RKO (cell line): ENCODE measurements at places on chromosomes 2 and 18.
A peak's percentile ranks its signal among the peaks of the same experiment; 100 is the strongest.

DNA sequence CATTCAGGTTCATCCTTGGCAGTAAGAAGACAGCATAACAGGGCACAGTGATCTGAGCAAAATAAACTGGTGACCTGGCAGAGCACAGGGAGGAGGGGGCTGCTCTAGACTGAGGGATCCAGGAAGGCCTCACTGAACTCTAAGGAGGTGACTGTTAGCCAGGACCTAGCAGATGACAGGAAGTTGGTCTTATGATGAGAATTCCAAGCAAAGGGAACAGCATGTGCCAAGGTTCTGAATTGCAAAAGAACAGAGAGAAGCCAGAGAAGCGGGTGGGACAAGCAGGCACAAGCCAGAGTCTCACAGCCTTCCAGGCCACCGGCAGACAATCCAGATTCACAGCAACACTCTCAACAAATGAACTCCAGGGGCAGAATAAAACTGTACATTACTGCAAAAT is 152.7 kb upstream of the PTPRM start:
- no peak for DNase-seq

- DNase-seq = no peak
Observed at GRCh38 chr2:66508484-66509071, 73.7 kb downstream of the MEIS1 start.

GRCh38 chr2:15299904-15300520 is 261.1 kb downstream of the NBAS start:
- no peak for DNase-seq

GRCh38 chr2:197500503-197501131 is 438 bp downstream of the HSPE1 start:
- peak; percentile 42 for DNase-seq

- peak; percentile 4 for DNase-seq
Observed at GRCh38 chr2:215403441-215404347, 32.2 kb downstream of the FN1 start.

- no peak for DNase-seq
Observed at GRCh38 chr2:23489471-23490322, 104.7 kb downstream of the KLHL29 start.

- no peak for DNase-seq
Observed at GRCh38 chr18:10134204-10134603, 220.4 kb downstream of the VAPA start.

- DNase-seq = peak; percentile 7
Observed at GRCh38 chr2:152347076-152347475, 12.1 kb downstream of the FMNL2 start.

DNA sequence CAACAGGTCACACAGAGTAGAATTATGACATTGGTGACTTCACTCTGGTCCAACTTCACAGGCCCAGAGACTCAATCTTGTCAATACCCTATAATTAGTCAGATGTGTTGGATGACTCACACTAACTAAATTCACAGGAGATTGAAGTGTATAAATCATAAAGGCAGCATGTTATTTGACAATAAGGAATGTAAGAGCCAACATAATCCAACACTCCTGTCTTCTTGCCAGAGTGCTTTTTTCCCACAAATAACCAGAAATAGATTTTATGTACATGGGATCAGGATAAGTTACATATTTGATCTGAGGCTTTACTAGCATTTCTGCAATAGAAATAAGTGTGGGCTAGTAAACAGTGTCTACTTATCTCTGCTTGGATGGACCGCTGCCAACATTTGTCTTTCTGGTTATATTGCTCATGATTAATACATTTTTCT is 42.2 kb upstream of the ZSWIM2 start:
- no peak for DNase-seq

DNA sequence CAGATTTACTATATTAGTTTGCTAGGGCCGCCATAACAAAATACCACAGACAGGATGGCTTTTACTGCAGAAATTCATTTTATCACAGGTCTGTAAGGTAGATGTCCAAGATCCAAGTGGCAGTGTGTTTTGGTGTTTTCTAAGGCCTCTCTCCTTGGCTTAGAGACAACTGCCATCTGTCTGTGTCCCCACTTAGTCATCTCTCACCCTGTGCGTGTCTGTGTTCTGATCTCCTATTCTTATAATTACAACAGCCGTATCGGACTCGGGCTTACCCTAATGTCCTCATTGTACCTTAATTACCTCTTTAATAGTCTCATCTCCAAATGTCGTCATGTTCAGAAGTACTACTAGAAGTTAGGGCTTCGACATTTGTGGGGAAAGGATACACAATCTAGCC is 362.3 kb upstream of the CDH19 start:
- no peak for DNase-seq

DNA sequence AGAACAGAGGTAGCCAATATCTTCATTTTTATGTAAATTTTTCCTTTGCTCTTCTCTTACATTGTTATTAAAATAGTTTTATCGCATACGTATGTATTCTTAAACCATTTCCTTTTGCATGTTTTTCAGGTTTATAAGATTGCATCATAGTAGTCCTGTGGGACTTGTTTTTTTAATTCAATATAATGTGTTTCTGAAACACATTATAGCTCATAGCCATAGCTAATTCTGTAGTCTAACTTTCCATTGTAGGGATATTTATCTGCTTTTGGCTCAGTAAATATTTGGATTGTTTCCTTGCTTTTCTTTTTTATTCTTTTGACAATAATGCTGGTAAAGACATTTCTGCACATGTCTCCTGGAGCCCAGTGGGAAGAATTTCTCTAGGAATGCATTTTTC is 484.3 kb downstream of the PTPRM start:
- no peak for DNase-seq

- DNase-seq = no peak
Observed at GRCh38 chr2:8298783-8299182, 383.1 kb upstream of the ID2 start.

GRCh38 chr18:47287911-47288585 is 36.6 kb upstream of the SKOR2 start:
- no peak for DNase-seq

GRCh38 chr2:143584936-143585335 is 455.7 kb downstream of the ARHGAP15 start:
- DNase-seq = no peak

GRCh38 chr2:67871686-67872412 is 191.0 kb downstream of the C1D start:
- no peak for DNase-seq

DNA sequence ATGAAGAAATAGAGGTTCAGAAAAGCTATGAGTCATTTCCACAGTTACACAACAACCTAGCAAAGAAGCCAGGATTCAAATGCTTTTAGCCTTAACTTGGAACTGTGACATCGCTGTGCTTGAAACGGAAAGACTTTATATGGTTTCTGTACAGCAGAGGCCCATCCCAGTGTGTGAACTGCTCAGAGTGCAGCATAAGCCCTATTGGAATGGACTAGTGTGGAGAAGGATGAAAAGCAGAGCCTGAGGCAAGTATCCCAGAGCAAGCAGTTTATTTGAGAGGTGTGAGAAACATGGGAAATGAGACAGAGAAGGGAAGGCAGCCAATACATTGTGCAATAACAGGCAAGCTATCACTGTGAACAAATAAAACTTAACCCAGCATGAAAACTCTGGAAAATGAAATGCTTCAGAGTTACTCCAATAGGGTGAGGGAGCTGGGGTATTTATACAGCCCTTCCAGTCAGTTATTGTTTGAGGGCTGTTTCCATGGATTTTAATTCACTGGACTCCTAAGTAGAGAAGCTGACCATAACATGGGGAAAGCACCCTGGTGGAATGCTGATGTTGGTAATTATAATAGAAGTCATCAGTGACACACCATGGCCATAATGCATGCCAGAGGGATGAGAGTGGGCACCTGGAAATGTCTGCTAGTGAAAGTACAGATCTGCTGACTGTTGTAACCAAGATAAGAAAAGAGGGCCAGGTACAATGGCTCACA is 254.0 kb upstream of the POU3F3 start:
- DNase-seq = peak; percentile 22

GRCh38 chr2:36963106-36963505 is 3.2 kb downstream of the STRN start:
- DNase-seq = no peak

DNA sequence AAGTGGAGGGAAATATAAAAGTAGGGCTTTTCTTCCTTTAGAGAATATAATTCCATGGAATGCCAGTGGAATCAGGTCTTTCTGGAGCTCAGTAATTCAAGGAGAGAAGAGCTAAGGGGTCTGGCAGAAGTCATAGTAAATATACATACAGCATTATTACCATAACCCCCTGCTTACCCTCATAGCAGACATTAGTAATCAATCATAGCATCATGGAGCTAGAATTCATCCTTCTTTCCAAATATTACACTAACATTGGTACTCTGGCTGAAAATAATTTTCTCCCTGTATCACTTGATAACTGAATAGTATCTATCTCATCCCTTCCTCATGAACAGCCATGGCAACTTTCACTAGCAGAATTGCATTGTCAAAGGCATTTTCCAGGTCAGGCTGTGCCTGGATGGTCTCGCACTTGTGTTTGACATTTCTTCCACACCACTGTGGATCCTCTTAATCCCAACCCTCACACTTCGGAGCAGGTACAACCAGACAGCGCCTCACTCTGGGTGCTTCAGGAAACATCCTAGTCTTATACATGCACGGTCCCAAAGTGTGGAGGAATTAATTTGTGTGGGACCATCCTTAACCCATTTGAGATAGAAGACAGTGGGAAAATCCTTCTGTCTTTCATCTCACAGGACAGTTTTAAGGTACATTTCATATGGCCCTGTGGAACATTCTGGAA is 84.2 kb upstream of the SEC11C start:
- DNase-seq = no peak

DNA sequence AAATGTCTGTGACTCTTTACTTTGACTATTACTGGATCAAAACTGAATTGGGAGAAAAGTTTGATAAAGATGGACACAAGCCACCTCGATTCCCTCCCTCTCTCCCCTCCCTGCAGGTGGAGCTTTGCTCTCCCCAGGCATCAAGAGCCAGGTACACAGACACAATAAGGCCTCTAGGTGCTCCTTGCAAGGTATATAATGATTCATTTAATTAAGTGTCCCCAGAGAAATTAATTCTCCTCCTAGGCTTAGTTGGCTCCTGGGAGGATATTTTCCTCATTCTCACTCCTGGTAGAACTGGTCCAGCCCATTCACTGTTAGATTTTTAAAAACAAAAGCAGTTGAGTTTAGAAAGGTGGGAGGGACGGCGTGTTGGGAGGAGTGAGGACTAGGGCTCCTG is 352.4 kb upstream of the SMIM21 start:
- DNase-seq = no peak

DNA sequence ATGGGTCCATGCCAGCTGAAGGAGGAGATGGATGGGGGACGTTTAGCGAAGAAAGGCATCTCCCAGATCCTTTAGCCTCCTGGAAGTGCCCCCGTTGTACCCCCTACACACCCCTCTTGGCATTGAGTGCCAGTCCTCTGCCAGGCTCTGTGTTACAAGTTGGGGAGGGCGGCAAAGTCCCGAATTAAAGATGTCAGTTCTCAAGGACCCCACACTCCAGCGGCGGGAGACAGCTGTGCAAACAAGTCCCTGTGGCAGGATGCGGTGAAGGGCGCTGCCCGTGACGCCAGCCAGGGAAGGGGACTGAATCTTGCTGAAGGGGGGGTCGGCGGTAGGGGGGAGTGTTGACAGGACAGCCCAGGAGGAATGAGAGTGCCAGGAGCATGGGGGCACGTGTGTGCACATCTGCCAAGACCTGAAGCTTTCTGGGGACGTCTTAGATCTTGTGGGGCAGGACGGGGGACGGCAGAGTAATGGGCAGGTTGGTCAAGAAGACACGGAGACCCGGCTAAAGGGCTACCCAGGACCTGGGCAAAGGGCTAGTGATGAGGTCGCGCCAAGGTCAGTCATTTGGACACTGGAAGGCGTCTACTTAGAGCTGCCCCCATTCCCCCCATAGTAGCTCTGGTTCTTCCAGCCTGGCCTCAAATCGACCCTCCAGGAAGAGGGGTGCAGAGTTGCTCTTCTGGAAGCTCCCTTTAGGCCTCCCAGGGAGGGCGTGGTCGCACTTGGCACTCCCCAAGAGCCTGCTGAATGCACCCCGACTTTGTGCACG is 2.8 kb upstream of the CTDSP1 start:
- peak; percentile 69 for DNase-seq

GRCh38 chr2:133363884-133364283 is 204.4 kb downstream of the NCKAP5 start:
- no peak for DNase-seq

DNA sequence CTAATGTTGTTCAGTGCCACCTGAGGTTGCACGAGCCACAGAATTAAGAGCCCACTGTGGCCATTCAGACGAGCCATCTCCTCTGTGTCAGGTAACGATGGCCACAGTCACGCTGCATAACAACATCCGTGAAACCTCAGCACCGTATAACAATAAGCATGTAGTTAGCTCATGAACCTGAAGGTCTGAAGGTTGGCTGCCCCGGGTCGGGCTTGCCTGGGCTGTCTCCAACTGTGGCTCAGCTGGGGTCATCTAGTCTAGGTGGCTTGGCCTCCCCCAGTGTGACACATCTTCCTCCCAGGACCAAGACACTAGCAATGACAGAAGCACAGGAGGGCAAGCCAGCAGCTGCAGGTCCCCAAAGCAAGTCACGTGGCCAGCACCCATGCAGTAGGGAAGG is 258.0 kb downstream of the GLI2 start:
- no peak for DNase-seq

DNA sequence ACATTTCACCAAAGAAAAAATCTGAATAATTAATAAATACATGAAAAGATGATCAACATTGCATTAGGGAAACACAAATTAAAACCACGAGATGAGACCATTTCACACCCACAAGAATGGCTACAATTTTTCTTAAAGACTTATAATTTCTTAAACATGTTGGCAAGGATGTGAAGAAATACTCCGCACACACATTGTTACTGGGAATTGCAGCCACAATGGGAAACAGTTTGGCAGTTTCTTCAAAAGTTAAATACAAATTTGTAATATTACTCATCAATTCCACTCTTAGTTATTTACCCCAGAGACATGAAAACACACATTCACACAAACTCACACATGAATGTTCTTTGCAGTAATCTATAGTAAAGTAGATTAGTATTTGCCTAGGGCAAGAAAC is 363.3 kb upstream of the SMIM21 start:
- DNase-seq = no peak

DNA sequence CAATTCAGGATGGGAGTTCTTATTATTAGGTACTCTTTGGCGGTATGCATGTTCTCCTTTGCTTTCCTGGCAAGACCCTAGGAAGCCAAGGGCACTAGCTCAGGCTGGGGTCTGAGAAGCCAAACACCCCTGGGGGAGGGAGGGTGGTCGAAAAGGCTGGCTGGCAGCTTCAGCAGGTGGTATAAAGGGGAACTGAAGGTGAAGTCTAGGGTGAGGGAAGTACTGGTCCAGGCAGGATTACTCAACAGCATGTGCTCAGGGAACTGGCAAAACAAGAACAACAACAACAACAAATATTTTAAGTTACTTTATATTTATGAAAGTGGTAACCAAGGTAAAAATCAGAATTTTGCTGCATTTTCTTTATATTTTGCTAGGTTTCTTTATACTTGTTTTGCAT is 40.7 kb upstream of the PCBP1 start:
- no peak for DNase-seq

DNA sequence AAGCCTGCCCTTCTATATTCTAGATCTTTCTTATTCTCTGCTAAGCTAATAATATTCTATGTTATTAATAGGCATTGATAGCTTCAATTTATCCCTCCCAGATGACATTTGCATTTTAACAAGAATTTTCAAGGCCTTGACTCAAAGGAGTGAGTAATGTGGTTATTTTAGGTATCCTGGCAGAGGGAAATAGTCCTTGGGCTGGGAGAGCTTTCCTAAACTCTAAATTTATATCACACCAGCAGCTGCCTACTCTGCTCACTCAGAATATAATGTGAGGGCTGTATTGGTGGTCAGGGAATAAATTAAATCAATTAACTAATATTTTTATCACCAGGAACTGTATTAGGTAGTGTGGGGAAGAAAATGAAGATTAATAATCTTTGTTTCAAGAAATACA is 74.8 kb upstream of the ADAM23 start:
- no peak for DNase-seq

- DNase-seq = no peak
Observed at GRCh38 chr2:5849562-5849961, 157.4 kb downstream of the SOX11 start.
